ENCODE measurements at places on chromosomes 3 and 15.

DNA sequence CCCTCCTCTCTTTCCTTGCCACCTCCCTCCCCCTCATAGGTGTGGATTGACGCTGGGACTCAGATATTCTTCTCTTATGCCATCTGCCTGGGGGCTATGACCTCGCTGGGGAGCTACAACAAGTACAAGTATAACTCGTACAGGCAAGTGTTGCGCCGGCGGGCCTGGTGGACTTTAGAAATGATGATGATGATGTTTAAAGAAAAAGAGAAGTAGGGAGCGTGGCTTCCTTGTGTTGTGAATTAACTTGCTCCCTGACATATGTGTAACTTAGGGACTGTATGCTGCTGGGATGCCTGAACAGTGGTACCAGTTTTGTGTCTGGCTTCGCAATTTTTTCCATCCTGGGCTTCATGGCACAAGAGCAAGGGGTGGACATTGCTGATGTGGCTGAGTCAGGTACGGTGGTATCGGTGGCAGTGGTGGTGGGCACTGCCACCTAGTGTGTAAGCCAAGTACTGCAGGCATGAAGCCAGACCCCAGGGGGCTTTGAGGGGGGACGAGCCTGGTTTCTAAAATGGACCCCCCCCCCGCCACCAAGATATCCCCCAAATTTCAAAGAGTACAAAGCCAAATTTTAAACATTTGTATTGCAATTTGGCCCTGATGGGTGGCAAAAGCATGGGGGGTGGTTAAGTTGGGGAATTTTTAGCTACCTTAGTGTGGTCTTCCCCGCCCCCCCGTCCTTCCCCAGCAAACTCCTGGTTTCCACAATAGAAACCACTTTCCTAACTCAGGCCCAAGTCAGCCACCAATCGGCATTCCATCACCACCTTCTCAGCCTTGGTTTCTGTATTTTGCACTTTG lies 65.6 kb downstream of the SLC6A6 start:
- peak; percentile 53 for DNase-seq

- no peak for DNase-seq
Observed at GRCh38 chr3:24608701-24609390, 114.2 kb upstream of the THRB start.

- DNase-seq = no peak
Observed at GRCh38 chr3:124063197-124063909, 71.4 kb upstream of the ROPN1 start.

GRCh38 chr3:35654476-35654875 lies 15.2 kb downstream of the ARPP21 start:
- no peak for DNase-seq

DNA sequence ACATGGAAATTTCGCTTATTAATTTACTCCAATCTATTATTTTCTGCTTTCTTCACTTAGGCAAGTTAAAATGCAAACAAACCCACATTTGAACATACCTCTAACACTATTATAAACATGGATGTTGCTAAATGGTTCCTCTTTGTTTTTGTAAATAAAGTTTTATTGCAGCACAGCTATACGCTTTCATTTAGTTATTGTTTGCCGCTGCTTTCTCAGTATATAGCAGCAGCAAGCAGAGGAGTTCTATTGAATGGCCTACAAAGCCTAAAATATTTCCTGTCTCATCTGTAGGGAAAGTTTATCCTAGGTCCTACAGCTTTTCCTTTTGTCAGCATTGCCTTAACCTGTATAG lies 7.9 kb upstream of the CHD2 start:
- no peak for DNase-seq

DNA sequence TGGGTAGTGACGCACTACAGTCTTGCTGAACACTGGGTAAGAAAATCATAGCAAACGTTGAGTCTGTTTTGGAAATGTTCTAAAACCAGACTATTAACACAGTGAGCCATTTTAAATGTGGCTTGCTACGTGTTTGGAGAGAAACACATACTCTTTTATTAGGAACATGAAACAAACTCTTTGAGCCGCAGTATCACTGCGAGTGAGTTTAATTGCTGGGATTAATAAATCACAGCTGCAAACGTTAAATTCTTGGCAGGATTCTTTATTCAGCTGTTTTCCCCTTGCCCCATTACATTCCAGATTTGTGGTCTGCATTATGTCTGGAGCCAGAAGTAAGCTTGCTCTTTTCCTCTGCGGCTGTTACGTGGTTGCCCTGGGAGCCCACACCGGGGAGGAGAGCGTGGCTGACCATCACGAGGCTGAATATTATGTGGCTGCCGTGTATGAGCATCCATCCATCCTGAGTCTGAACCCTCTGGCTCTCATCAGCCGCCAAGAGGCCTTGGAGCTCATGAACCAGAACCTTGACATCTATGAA lies 33.6 kb downstream of the BTD start:
- no peak for DNase-seq

- no peak for DNase-seq
Observed at GRCh38 chr3:48765376-48765775, 48.4 kb upstream of the IP6K2 start.

DNA sequence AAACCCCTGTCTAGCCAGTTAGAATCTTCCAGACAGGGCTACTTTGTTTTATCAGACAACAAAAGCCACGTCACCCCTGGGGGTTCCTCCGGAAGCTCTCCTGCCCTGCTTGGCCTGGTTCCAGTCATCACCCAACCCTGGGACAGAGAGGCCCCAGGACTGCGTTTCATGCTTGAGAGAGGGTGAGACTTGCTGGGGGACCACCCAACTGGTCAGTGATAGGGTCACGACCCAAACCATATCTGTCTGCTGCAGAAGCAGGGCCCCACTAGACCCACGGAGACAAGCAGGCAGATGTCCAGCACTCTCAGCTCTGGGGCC lies 1.2 kb downstream of the NT5DC2 start:
- DNase-seq = no peak

GRCh38 chr3:51057121-51057520 lies 328.0 kb upstream of the MANF start:
- no peak for DNase-seq

GRCh38 chr3:11154036-11154952 lies at the start of gene HRH1:
Gene HRH1 (plus strand): TSS chr3:11154493. CDS start chr3:11259038, 104,545 bp downstream.
- no peak for DNase-seq

DNA sequence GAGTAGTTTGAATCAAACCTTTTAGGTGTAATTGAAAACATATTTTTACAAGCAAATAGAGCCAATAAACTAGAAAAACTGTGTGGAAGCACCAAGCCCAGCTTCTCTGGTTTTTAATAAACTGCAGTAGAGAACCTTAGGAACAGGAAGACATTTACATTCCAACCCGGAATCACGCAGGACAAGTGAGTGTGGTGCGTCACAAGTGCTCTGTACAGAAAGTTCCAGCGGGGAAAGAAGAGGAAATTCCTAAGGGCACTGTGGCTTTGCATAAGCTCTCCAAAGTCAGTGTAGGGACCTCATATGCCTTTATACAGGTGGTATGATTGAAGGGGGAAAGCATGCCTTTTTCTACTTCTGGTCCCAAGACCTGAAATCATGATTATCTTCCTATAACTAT lies 21.6 kb downstream of the COL8A1 start:
- DNase-seq = no peak

DNA sequence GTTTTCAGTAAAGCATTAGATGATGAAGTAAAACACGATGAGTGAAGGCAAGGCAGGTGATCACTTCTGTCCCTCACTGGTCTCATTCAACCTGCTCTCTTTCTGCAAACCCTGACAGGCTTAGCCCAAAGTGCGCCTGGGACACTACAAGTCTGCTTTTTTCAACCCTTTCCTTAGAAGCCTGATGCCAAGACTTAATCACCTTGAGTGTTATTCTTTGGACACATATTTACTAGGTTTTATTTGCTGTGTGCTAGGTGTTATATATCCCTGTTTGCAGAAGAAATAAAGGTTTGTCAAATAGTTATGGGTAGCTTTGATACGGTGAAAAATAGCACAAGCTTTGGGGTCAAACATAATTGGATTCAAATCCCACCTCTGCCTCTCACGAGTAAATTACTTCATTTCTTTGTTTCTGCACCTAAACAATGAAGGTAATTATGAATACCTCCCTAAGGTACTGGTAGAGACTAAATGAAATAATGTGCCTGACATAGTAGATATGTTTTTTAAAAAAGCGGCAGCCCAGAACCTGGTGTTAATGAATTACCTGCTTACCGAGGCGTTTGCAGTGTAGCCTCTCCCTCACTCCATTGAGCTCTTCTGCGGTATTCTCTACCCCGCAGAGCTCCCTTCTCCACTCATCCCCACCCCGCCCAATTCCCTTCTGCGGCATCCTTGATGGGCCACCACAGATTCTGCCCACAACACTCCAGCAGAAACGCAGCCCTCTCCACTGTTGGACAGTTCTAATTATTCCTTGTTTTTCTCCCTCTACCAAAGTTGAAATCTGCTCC lies 269.0 kb upstream of the TPM1 start:
- DNase-seq = no peak

- DNase-seq = no peak
Observed at GRCh38 chr3:36409862-36410261, 29.6 kb downstream of the STAC start.

DNA sequence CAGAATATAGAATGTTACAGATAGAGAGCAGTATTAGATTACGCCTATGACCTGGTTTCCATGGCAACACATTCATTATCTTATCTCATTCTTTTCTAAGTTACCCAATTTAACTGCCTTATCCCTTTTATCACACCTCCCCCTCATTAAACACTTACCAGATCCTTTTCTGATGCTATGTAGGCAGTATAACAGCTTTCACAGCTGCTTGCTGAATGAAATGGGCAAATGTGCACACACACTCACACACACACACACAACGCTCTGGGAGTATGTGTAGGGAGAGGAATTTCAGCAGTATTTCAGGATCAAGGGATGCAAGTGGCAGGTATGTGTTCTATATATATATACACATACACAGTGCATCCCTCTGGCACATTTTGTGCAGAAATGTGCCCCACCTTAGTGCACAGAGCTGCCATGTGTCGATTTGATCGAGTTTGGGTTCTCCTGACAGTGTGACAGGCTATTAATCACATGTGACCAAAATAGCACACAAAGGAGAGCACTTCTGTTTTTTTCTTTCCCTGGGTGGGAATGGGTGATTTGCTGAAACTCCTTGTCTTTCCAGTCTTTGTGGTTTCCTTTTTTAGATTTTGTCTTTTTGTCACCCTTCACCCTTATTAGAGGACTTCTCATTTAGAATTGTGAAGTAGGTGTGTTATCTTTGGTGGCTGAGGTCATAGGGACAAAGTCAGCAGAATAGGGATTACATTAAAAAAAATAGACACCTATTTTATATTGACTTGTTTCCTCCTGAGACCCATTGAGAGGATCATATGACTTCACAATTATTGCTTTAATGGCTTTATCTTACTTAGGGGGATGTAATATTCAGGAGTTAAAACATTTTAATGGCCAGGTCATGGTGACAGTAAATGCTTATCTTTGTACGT lies 553.7 kb downstream of the PDCD6IP start:
- no peak for DNase-seq

DNA sequence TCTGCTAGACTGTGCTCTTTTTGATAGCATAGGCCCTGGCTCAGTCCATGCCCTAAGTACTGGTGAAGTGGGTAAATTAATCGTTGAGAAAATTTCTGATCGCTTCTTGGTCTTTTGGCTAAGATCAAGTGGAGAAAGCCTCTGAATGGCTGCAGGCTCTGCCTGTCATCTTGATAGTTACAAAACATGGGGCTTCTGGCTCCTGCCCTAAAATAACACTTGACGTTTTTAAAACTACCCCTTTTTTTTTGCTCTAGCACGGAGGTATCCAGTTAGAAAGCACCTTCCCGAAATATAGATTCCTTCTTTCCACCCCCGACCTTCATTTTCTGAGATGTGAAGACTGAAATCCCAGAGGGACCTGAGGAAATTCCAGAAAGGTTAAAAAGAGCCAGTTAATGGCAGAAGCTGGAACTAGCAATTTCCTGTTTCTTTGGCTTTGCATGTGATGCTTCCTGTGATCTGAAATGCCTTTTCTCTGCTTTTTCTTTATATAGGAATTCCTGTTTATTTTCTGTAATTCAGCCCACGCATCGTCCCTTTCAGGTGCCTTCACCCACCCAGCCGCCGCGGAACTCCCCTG lies 799 bp upstream of the C2CD4B start:
- DNase-seq = no peak

- DNase-seq = no peak
Observed at GRCh38 chr3:86973440-86973839, 17.5 kb downstream of the VGLL3 start.

DNA sequence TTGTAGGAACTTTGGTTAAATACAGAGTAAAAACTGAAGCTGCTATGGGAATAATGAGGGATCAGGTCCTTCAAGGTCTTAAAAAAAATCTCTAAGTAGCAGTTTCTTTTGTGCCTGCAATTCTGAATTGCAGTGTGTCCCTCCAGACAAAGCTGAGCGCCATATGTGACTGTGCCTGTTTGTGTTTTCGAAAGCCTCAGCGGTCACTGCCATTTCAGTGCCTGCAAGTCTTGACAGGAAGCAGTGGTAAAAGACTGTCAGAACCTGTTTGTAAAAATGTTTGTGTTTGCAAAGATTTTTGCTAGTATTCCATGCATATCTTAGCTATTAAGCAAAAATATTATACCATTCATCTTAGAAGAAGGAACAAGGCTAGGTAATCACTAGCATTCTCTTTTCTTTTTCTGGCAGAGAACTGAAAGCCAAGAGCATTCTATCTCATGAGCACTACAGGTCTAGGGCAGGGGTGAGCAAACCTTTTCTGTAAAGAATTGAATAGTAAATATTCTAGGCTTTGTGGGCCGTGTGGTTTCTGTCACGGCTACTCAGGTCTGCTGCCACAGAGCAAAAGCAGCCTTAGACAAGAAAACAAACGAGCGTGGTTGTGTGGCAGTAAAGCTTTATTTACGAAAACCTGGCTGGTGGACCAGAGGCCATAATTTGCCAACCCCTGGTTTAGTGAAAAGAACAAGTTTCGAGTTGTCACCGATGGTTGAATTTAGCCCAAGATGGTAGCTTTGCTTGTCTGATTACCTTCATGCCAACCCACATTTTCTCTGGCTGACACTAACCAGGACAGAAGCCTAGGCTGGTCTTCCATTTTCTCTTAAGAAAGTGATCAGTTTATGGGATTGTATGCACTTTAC lies 134.4 kb downstream of the CACNA1D start:
- no peak for DNase-seq

GRCh38 chr3:53109190-53109589 lies 21.0 kb downstream of the RFT1 start:
- DNase-seq = no peak

DNA sequence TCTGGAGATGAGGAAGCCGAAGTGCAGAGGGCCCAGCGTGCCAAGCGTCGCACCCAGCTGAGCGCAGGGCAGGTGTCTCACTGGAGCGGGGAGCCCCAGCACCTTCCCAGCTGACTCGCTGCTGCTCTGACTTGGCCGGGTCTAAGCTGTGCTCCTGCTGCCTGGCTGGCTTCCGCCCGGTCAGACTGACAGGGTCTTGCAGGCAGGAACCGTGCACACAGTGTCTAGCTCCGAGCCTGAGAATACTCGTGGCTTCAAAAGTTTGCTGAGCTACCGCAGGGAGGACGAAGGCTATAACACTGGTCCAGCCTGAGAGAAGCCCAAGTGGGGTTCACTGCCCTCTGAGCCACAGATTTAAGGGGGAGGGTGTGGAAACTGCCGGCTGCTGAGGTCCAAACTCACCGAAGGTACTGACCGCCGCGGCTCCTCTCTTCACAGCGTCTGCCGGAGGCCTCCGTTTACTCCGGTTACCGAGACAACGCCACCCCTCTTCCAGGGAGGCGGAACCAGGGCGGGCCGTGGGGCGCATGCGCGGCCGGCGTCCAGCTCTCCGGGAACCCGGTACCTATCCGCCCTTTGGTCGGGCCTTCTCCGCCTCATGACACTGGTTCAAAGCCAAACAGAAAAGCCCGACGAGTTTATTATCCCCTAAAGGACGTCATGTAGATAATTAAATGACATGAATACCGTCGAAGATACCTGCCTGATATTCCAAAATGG lies at the start of gene CFAP44:
TSS of gene CFAP44 (minus strand) at position 443 of the 720 bp plus-strand sequence. CDS start 7,829 bp downstream, outside the sequence.
- peak; percentile 56 for DNase-seq

Measured in stimulated activated CD4-positive, alpha-beta T cell treated with anti-CD3 and anti-CD28 coated beads, Interleukin-2, amount 100 ng/mL, for 24 hours (primary cell).